ENCODE measurements at places on chromosomes 16 and 17.

DNA sequence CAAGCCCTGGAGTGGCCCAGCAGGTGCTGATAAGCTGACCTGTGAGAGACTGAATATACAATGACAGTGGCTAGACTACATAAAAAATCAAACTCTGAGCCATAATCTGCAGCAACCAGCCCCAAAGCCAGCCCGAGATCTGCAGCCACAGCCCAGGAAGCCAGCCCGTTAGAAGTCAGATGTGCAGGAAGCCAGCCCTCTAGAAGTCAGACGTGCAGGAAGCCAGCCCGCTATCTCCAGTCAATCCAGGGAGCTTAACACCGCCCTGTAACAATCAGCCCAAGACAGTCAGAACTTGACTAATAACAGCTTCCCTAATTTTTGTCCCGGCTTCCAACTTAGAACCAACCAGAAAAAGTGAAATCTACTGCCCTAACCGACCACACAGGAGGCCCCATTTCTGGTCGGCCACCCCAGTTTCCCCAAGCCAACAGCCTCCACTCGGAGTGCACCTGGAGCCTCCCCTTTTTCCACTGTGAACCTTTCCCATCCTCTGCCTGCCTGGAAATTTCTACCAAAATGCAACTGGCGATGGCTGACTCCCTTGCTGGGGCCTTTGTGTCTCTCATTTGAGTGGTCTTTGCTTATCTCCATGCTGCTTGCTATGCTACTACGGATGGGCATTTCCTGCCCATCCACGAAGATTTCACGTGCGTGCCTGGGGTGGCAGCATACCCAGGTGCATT is 769.3 kb downstream of the KCNJ18 start:
- no peak for DNase-seq

DNA sequence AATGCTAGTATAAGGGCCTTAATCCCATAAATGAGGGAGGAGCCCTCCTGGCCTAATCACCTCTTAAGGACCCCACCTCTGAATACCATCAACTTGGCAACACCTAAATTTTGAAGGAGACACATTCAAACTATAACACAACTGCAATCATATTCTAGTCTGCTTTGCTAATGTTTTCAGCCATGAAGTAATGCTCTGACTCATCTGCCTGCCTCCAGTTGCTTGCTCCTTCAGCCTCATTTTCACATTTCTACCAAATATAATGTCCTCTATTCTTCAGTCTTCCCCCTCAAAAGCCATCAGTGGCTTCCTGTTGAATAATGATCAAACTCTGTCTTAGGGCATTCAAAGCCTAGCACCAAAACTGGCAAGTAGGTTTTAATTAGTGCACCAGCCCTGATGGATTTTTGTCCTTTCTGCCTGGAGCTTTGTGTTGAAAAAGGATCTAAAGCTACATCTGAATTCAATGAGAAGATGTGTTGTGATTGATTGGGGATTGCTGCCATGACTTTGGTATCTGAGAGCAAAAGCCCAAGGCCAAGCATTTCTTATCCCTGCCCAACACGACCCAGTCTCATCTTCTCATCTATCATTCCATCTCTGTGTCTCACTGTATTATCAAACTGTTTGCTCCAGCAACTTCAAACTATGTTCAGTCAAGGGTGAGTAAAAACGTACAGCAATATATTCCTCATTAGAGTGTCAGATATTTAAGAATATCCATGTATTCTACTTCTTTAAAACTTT is 140.8 kb upstream of the ELAC2 start:
- no peak for DNase-seq

DNA sequence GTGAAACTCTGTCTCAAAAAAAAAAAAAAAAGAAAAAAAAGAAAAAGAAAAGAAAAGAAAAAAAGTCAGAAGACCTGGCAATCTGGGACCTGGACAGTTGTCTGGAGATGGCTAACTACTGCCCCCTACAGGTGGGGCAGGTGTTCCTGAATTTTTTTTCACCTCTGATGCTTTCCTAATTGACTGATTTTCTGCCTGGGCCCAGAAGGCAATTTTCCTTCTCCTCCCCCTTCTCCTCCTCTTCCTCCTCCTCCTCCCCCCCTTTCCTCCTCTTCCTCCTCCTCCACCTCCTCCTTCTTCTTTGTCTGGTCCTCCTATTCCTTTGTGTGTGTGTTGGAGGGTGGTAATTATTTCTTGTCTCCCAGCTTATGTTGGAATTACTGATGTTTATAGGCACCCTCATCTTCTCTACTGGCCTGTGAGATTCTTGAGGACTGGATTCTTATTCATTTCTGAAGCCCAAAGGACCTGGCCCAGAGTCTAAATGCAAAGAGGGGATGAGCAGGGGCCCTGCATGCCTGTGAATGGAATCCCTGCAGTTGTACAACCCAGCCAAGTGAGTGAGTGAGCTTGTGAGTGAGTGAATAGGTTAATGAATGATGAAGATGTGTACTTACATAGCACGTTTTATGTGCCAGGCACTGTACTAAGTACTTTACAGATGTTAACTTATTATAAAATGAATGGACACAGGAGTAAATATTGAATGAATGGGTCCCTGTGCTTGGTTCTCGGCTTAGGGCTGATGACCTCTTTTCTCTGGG is 26.9 kb downstream of the IRX5 start:
- no peak for DNase-seq

DNA sequence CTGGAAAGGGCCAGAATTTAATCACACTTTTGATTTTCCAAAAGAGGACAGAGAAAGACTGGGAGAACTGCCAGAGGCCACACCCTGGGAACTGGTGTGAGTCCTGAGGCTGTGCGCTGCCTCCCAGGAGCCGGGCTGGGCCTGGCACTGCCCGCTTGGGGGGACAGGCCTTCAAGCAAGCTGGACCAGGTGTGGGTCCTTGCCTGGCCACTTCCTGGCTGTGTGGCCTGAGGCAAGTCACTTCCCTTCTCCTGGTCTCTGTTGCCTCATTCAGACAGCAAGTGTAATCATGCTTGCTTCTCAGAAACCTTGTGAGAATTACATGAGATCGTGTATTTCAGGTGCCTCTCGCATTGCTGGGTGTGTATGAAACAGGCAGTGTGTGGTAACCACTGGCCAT is 143.0 kb downstream of the SNX29 start:
- DNase-seq = no peak

DNA sequence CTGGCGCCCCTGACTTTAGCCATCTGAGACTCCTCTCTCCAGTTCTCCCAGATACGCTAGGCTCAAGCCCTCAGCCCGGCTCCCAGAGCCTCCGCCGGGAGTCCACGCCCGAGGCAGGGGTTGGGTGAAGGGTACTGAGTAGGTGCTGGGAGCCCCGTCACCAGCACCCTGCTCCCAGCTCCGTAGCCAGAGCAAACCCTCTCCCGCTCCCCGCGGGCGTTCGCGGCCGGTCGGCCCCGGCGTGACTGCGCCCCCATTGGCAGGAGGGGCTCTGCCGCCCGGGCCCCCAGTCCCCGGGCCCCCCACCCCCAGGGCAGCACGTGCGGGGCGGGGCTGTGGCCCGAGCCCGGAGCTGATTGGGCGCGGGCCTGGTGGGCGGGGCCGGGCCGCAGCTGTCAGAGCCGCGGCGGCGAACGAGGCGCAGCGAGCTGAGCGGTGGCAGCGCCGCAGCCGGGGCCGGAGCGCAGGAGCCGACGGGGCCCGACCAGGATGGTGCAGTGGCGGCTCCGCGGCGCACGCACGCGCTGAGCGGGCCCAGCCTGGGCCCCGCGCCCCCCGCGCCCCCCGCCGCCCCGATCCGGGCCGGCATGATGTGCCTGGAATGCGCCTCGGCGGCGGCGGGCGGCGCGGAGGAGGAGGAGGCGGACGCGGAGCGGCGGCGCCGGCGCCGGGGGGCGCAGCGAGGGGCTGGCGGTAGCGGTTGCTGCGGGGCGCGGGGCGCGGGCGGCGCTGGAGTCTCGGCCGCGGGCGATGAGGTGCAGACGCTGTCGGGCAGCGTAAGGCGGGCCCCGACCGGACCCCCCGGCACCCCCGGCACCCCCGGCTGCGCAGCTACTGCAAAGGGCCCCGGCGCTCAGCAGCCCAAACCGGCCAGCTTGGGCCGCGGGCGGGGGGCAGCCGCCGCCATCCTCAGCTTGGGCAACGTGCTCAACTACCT is at the start of gene SPNS2:
SPNS2 (plus strand) TSS at position 421 of the 937 bp plus-strand sequence; CDS start at position 588, 167 bp downstream.
- peak; percentile 14 for DNase-seq

DNA sequence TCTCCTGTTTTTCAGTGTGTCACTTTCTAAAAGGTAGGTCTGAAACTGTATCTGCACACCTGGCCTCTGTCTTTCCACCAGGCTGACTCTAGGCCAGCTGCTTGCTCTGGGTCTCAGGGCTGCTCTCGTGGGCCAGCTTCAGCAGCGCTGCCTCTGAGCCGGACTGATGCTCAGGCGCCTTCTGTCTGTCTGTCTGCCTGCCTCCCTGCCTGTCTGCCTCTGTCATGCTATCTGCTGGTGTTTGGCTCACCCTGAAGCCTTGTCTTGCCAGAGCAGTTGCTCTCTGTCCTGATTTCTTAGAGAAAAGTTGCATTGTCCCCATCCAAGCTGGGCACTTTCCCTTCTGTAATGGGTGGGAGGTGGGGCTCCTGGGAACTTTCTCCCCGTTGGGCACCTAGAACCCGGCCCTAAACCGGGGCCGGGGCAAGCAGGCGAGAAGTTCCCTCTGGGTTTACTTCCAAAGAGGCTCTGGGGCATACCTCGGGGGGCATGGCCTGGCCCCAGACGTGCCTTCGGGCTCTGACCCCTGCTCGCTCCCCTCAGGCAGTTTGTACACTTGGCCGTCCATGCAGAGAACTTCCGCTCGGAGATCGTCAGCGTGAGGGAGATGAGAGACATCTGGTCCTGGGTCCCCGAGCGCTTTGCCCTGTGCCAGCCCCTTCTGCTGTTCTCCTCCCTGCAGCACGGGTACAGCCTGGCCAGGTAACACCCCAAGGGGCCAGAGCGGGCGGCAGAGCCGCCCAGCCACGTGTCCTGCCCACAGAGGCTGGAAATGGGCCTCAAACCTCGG is 15.9 kb upstream of the ATP6V0C start:
- DNase-seq = no peak

DNA sequence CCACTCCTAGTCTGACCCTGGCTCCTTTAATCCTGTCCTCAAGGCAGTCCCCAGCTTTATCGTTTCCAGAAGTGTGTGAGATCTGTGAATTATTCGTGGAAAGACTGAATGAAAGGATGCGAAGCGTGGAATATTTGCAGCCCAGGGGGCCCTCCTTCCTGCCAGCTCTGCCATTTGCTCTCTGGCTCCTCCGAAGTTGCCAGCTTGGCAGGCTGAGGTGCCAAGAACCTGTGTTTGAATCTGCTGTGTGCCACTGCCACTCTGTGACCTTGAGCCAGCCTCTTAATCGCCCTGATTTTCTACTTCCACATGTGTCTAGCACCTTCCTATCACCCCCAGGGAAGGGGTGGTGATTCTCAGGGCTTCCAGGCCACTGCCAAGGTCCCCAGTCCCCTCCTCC is 10.8 kb downstream of the TBKBP1 start:
- no peak for DNase-seq

DNA sequence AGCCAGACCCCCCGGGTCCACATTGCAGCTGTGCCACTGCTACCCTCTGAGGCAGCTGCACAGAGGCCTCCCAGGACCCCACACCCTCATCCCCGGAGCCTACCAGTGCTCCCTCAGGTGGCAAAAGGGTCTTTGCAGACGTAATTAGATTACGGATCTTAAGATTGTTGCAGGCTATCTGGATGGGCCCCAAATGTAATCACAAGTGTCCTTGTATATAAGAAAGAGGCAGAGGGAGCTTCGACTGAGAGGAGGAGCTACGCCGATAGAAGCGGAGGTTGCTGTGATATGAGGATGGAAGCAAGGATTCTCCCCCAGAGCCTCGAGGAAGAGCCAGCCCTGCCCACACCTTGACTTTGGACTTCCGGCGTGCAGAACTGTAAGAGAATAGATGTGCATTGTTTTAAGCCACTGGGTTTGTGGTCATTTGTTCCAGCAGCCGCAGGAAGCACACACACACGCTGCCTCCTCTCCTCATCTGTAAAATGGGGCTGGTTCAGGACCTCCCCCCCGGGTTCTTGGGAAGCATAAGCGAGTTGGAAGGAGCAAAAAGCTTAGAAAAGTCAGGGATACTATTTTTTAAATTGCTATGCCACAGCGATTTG is 10.5 kb upstream of the RAI1 start:
- no peak for DNase-seq

- no peak for DNase-seq
Measured at GRCh38 chr17:59652119-59652518, 32.4 kb downstream of the CLTC start.
